Occipital lobe (tissue), 3 donors: ENCODE measurements at places on chromosomes 2 and 18.

DNA sequence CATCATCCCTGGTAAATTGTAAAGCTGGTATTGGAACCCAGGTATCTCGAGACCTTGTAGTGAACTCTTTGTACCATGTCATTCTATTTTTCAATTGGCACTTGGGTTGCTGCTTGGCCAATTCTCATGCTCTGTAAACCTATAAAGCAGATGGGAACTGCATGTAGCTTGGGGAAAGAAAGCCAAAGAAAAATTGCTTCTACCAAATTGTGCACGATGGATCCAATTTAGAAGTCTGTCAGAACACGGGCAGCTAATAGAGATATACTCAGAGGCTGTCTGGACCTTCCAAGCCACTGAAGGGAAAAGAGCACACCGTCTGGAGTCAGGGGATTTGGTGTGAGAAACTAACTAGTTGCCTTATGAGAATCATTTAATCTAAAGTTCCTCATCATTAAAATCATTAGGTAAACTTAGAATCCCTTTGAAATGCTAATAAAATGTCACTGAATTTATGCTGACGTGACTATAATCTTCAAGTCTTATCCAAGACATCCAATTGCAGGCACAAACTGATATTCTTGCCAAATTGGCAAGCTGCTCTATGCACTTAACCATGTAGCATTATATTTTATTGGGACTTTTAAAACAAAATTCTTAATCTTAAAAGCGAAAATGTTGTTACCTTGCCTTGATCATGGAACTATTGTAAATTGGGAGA, 206.8 kb downstream of the DCC start:
- DNase-seq, result no peak

- no peak for DNase-seq
Observed at GRCh38 chr2:55500025-55500424, 19.5 kb upstream of the CFAP36 start.

DNA sequence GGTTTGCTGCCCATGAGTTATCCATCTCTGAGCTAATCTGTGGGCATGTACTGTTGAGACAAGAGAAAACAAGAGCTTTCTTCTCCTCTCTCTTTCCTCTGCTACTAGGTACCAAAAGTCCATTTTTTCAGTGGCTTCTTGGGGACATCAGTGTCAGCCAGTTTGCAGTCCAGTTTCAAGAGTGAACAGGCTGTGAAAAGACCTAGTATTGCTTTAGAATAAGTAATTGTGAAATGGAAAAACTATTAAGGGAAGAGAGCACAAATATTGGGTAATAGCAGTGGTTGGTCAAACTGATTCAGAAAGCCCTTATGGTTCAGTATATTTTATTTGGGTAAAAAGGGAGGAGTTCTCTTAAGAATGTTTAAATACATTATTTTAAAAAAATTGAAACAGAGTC, 33.0 kb upstream of the MEP1B start:
- no peak for DNase-seq

- no peak for DNase-seq
Observed at GRCh38 chr2:73386894-73387636, 1.4 kb downstream of the ALMS1 start.

GRCh38 chr18:5518899-5519371, 24.9 kb downstream of the EPB41L3 start:
- DNase-seq, result no peak
